ENCODE measurements at places on chromosomes 7 and 10. TPM values are rescaled to one million over a fixed set of nuclear protein-coding genes. Genes with fewer than 3 reads are reported as not detected.

The PRKG1 gene
- total RNA-seq, result 0.31 TPM

The ATOH7 gene
- not detected for total RNA-seq

The GDF2 gene
- not detected for total RNA-seq

The ABCB1 gene
- 12.2 TPM for total RNA-seq

The TMEM184A gene
- total RNA-seq, result 0.06 TPM
